ENCODE measurements at places on chromosomes 1 and 21.
A peak's percentile ranks its signal among the peaks of the same experiment; 100 is the strongest.

DNA sequence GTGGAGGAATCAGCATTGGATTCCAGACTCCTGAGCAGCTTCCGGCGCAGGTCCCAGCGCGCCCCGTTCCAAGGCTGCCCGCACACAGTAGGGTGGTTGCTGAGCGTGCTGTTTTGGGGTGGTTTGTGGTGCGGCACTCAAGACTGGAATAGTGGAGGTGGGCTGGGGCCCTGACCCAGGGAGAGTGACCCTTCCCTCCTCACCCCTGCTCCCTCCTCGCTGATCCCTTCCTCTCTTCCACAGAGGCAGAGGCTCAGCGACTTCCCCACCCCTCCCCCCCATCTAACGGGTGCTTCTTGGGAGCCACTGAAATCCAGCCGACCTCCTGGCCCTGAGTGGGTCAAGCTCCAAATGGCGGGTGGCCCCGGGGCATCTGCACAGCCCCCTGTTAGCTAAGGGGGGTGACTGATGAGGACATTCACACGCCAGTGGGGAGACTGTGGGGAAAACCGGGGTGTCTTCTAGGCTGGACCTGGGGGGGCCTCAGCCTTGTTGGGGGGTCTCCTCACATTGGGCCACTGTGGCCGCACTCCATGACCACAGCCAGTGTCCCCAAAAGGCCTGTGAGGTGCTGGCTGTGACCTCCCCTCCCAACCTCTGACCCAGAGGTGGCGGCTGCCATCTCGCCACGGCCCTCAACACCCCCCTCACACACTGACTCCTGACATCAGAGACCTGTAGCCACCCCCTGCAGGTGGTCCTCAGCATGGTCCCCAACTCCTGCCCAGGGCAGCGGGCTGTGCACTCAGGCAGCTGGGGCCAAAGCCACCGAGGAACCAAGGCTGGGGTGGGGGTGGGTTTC lies 3.9 kb upstream of the HES4 start:
- DNase-seq = no peak

- peak; percentile 17 for DNase-seq
Observed at GRCh38 chr1:25431955-25432719, 1.4 kb downstream of the MACO1 start.

DNA sequence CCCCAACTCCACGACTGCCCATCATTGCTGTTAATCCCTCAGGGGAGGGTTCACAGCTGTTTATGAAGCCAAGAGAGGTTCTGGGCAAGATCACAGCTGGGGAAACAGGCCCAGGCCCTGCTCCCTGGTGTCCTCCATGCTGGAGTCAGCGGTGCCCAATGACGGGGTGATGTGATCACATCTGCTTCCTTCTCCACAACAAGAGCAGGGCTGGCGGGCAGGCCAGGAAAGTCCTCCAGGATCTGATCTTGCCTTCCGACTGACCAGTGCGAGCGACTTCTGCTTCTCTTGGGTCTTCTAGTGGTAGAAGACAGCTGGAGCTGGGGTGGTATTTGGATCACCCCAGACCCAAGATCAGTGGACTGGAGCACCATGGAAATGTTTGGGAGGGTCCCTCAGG lies 951 bp upstream of the LINGO4 start:
- DNase-seq = no peak

DNA sequence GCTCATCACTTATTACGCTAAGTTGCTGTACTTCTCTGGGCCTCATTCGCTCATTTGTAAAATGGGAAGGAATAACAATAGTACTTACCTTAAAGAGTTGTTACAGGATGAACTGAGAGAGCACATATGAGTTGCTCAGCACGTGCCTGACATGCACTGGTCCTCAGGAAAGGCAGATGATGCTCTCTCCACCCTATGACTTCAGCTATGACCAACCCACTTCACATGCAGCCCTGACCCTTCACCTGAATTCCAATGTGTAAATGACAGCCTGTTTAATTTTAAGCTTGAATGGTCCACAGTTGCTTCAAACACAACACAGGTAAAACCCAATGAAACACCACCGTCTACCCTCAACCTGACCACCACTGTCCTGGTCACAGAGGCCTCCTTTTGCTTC lies 32.9 kb downstream of the GADD45A start:
- no peak for DNase-seq

DNA sequence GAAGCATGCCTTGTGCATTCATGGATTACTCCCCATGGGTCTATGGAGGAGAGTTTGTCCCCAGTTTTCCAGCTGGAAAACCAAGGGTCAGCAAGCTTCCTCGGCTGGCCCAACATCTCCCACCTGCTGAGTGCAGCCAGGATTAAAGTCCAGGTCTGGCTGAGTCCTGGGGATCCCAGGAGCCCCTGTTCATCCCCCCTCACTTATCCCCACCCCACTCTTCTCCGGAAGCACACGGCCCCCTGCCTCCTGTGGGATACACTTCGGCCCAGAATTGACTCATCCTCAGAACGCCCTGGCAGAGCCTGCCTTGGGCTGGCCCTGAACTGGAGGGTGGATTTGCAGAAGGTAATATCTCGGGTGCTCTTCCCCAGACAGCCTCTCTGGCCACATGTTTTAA lies 276.1 kb downstream of the NPHP4 start:
- DNase-seq = no peak

- no peak for DNase-seq
Observed at GRCh38 chr1:119266386-119266785, 102.2 kb upstream of the HAO2 start.

- no peak for DNase-seq
Observed at GRCh38 chr1:76259270-76259669, 184.7 kb downstream of the ST6GALNAC3 start.

DNA sequence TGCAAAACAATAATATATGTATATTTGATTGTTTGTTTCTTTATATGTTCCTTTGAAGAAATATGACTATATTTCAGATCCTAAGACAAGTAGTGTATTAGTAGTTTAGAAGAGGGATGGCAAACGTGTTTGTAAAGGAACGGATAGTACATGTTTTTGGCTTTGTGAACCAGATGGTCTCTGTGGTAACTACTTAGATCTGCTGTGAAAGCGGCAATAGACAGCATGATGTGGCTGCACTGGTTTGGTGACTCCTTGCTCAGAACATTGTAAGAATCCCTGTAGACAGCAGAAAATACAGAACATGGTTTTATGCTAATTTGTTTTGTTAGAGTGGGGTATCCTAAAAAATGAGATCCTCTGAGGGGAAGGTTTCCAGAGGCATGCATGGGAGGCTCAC lies 3.1 kb downstream of the ACADM start:
- DNase-seq = no peak

GRCh38 chr1:9732123-9732971 lies 80.8 kb downstream of the PIK3CD start:
- DNase-seq = no peak

DNA sequence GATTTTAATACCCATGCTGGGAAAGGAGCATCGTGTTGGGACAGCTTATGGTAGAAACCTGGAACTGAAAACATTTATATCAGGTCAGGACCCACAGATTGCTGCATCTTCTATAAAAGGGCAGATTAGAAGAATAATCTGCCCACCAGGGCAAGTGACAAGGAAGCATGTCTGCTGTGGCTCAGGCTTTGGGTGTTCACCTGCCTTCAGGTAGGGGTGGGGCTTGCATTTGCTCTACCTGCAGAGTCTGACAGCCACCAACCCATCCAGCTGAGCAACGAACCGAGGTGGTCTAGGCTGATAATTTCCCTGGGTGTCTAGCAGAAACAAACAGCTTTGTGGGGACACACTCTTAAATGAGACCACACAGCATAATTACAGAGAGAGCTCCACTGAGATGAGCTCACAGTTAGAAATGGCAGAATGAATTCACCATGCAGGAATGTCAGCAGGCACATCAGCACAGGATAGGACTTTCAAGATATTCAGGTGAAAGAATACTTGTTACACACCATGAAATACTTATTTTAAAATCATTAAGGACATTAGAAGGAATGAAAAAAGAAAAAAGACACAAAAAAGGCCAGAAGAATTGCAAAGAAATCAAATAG lies 36.1 kb upstream of the B3GALT5 start:
- no peak for DNase-seq

GRCh38 chr1:8349473-8349865 lies 31.6 kb downstream of the SLC45A1 start:
- no peak for DNase-seq

- DNase-seq = no peak
Observed at GRCh38 chr1:54125386-54126070, 27.3 kb downstream of the CDCP2 start.

GRCh38 chr21:15121655-15122120 lies 56.9 kb upstream of the NRIP1 start:
- DNase-seq = no peak

DNA sequence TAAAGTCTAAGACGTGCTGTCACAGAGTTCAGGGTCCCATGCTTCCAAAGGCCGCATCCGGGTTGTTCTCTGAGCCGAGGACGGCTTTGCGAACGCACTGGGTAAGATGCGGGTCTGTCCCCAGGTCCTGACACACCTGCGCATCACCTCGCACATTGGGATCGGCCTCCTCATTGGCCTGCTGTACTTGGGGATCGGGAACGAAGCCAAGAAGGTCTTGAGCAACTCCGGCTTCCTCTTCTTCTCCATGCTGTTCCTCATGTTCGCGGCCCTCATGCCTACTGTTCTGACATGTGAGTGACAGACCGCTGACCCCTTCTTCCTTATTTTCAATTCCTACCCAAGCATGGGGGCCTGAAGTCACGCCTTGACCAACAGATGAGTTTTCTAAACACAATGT lies 25.3 kb downstream of the TFF3 start:
- DNase-seq = no peak

- DNase-seq = no peak
Observed at GRCh38 chr1:32924881-32925344, 23.7 kb upstream of the TMEM54 start.

DNA sequence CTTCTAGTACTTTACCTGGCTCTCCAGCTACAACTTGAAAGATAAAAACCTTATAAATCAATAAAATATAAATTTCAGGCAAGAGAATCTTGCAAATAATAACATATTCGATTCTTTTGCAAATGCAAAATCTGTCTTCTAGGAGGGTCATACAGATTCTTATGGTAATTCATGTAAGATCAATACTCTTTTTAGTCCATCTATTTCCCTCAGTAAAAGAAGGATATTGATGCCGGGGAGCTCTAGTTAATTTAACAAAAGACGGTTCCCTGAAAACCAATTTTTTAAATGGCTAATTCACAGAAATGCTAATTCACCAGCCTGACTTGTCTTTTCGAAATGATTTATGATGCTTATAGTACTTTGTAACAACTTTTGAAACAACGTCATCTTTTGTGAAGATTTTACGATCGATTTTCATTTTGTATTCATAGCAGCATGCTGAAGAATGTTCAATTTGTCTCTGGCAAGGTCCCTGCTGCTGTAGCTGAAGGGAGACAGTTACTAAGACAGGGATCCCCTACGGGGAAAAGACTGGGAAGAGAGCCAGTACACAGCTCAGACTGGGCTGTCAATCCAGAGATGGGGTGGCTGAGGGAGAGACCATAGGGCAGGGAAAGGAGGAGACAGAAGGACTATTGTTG lies 90.6 kb upstream of the SPAG17 start:
- DNase-seq = no peak

- DNase-seq = no peak
Observed at GRCh38 chr1:244137725-244138124, 86.6 kb downstream of the ZBTB18 start.

- DNase-seq = no peak
Observed at GRCh38 chr1:56833088-56833487, 13.9 kb upstream of the FYB2 start.

GRCh38 chr1:24362396-24362795 lies 43.2 kb downstream of the GRHL3 start:
- no peak for DNase-seq

- no peak for DNase-seq
Observed at GRCh38 chr1:240070188-240070587, 21.5 kb upstream of the FMN2 start.

GRCh38 chr1:156487862-156488261 lies 12.7 kb downstream of the MEF2D start:
- DNase-seq = peak; percentile 34

DNA sequence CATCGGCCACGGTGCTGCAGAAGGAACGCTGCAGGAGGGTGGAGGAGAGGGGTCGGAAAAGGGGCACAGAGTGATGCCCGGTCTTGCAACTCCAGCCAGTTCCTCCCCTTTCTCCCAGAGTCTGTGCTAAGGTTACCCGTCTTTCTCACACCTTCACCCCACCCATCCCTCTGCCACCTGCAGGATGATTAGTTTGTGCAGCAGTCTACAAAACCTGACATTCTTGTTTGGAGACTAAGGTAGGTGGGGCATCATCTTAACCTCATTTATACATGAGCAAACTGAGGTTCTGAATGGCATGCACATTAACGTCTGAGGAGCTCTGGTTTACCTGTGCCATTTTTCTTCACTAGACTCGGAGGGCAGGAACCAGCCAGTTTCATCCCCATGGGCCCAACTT lies 232.3 kb downstream of the GRIK3 start:
- DNase-seq = no peak

- DNase-seq = no peak
Observed at GRCh38 chr1:8055973-8056372, 29.9 kb upstream of the ERRFI1 start.

GRCh38 chr1:198701250-198701649 lies 62.4 kb downstream of the PTPRC start:
- DNase-seq = no peak

GRCh38 chr1:95021805-95022643 lies 50.7 kb downstream of the ALG14 start:
- DNase-seq = no peak

GRCh38 chr1:35650416-35650815 lies 9.1 kb upstream of the PSMB2 start:
- DNase-seq = no peak

- no peak for DNase-seq
Observed at GRCh38 chr1:230246551-230246950, 179.5 kb downstream of the GALNT2 start.

- DNase-seq = no peak
Observed at GRCh38 chr1:221344693-221345092, 397.2 kb downstream of the DUSP10 start.

DNA sequence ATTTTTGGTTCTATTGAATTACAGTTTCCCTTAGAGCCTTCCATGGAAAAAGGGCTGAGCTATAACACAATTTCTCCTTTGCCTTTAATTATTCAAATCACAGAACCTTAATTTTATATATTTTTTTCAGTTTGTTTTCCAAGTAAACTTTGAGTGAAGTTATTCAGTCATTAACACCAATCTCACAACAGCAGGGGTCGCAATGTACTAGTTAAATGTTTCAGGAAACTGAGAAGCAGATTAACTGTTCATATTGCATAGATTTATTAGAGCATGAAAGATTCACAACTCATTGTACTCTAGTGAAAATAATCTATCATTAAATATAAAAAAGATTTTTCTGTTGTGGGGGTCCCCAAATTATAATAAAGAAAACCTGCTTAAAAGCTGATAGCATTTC lies 64.1 kb downstream of the KIFAP3 start:
- no peak for DNase-seq

DNA sequence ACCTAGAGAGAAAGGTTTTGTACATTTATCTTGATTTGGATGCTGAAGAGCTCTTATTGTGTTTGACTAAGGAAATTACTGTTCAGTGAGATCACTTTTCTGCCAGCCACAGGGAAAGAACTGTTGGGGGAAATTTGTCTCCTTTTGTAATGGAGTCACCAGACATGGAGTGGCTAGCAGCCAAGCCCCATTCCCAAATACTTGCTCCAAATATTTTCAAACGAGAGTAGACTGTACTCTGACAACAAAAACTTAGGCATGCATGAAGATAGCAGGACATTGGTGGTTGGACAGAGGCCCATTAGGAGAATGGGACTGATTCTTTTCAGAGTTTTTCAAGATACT lies 21.1 kb downstream of the IPO9 start:
- DNase-seq = no peak

GRCh38 chr1:38455829-38456530 lies 403.6 kb downstream of the RRAGC start:
- no peak for DNase-seq

Data from CD8-positive, alpha-beta T cell (primary cell).